ENCODE measurements at places on chromosomes 11 and 22. TPM values are rescaled to one million over a fixed set of nuclear protein-coding genes. Genes with fewer than 3 reads are reported as not detected.

DNA sequence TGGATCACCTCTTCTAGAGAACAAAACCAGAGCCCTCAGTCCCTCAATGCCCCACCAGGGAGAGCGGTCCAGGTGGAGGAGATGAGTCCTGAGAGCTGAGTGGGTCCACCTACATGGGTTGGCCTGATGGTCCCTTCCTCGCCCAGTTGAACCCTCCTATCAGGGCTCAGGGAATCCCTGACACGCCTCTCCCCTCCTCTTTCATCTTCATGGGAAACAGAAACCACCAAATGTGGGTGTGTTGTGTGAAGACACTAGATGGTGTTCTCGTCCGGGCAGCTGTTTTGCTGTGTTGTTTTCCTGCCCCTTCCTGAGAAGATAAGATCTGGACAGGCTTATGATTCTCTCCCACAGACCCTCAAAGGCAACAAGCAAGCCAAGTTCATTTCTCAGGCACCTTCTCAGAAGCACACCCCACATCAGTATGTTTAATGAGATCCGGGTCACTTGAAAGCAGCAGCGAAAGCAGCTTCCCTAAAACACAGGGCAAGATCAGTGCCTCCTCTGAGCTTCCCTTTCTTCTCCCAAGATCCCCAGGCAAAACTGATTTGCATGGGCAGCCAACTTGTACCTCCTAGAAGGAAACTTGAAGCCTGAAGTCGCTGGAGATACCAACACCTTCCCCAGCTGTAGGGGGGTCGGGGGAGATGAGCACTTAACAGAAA is 35.3 kb upstream of the POU2AF1 start:
- peaks cover 23% of the 10 kb centered on the region for H3K4me1 ChIP-seq
- no peak for DNase-seq
- H3K27me3 ChIP-seq, result no peaks in the 10 kb centered on the region
- no peak overlapping the region for H3K4me3 ChIP-seq
- H3K27ac ChIP-seq, result no peak overlapping the region

NCR3LG1 gene
- total RNA-seq, result 7.6 TPM

APOL3 gene
- 40.4 TPM for total RNA-seq

NXPE4 gene
- total RNA-seq, result not detected

DNA sequence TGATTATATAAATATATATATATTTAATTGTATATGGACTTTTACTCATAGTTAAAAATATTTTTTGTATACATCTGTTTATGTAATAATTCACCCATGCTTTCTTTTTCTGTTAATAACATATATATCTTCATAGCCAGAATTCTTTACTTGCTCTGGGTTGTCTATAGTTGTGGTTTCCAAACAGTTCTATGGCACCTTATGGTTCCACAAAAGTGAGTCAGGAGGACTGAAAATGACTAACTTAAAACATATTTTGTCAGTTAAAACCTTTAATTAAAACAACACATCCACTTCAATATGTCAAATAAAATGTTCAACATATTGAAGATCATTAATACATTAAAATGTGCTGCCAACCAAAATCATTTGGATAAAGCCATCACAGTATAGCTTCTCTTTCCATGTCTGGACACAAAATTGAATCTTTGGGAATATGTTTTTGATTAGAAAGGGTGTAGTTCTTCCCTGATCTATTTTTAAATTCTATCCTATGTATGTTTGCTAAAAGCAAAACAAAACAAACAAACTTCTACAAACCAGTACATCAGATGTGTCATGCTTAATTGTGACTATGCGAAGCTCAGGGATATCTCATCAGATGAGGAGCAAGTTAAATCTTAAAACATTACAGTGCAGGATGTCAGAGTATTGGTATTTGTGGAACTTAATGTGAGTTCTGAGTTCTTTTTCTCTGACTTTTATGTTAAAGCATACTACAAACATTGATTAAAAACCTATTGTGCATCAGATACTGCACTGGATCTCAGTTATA is 1488.4 kb upstream of the TENM4 start:
- H3K4me3 ChIP-seq, result no peak overlapping the region
- no peak for DNase-seq
- no peaks in the 10 kb centered on the region for H3K27me3 ChIP-seq
- H3K36me3 ChIP-seq, result no peaks in the 10 kb centered on the region

DNA sequence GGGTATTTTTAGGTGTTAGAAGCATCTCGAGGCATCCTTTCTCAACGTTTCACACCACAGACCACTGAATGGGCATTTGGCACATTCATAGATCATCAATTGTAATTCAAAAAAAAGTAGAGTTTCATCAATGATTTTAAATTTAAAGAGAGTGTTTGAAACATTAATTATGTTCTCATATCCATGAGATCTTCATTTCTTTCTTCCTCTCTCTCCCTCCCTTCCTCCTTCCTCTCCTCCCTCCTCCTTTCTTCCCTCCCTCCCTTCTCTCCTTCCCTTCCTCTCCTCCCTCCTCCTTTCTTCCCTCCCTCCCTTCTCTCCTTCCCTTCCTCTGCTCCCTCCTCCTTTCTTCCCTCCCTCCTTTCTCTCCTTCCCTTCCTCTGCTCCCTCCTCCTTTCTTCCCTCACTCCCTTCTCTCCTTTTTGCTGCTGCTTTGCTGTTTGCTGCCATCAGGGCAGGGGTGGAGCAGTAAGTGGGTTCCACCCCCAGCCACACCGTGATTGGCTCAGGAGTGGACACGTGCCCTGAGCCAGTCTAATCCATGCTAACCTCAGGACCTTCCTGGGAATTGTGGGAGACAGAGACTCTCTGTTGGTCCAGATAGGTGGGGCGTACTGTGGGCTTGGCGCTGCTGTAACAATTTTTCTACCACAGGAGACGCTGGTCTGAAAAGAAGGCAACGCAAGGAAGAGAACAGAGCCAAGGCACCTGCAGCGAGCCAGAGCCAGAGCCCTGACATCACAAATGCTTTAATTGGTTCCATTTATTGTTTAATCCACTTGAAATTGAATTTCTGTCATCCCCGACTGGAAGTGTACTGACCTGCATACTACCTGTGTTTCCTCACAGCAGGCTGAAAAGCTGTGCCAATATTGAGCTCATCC is 33.7 kb upstream of the APOBEC3A start:
- H3K27me3 ChIP-seq, result no peaks in the 10 kb centered on the region
- H3K36me3 ChIP-seq, result no peaks in the 10 kb centered on the region
- H3K4me1 ChIP-seq, result peaks cover 14% of the 10 kb centered on the region
- peak; percentile 84 for DNase-seq
- H3K27ac ChIP-seq, result peak overlapping the region; percentile 75

DNA sequence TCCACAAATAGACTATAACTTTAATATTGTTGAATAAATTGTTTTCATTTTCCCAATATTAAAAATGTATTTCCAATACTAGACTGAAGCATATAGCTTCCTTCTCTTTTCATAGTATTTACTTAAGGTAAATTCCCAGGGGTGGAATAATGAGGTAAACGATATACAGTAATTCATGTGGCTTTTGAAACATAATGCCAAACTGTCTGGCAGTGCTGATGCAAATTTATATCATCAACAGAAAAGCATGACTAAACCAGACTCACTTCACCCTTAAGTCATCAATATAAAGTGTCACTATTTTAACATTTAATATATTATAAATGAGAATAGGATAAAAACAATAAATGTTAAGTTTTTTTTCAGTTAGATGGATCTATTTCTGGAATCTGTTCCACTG is 13.6 kb downstream of the C2CD3 start:
- no peak for DNase-seq
- H3K4me1 ChIP-seq, result no peaks in the 10 kb centered on the region
- no peak overlapping the region for H3K27ac ChIP-seq
- H3K27me3 ChIP-seq, result no peaks in the 10 kb centered on the region
- no peak overlapping the region for H3K4me3 ChIP-seq
- no peaks in the 10 kb centered on the region for H3K36me3 ChIP-seq

- no peaks in the 10 kb centered on the region for H3K27me3 ChIP-seq
- no peak overlapping the region for H3K4me3 ChIP-seq
- no peaks in the 10 kb centered on the region for H3K36me3 ChIP-seq
- peaks cover 66% of the 10 kb centered on the region for H3K4me1 ChIP-seq
- no peak overlapping the region for H3K27ac ChIP-seq
- DNase-seq, result no peak
Observed at GRCh38 chr22:23236440-23237184, 56.3 kb downstream of the BCR start.

DNA sequence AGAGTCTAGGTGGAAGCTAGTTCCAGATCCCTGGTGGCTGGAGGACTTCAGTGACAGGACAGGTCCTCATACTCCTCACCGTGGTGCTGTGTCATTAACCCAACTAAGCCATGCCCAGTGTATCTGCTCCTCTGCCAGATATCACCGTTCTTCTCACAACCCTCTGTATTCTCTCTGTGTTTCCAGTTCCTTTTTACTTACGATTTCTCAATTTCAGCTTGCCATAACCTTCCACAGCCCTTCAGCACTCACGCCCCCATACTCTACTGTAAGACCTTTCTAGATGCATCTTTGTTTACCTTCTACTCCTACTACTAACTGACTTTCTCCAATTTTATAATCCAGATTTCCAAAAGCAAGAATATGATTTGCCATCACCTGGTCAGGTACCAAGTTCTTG is 26.1 kb upstream of the RIC3 start:
- H3K27me3 ChIP-seq, result no peaks in the 10 kb centered on the region
- no peak for DNase-seq
- no peaks in the 10 kb centered on the region for H3K4me1 ChIP-seq

SCUBE1 gene
- total RNA-seq, result 26.9 TPM

RCOR2 gene
- total RNA-seq, result 0.14 TPM

KCNK7 gene
- 0.59 TPM for total RNA-seq

MMP8 gene
- 0.20 TPM for total RNA-seq

DNA sequence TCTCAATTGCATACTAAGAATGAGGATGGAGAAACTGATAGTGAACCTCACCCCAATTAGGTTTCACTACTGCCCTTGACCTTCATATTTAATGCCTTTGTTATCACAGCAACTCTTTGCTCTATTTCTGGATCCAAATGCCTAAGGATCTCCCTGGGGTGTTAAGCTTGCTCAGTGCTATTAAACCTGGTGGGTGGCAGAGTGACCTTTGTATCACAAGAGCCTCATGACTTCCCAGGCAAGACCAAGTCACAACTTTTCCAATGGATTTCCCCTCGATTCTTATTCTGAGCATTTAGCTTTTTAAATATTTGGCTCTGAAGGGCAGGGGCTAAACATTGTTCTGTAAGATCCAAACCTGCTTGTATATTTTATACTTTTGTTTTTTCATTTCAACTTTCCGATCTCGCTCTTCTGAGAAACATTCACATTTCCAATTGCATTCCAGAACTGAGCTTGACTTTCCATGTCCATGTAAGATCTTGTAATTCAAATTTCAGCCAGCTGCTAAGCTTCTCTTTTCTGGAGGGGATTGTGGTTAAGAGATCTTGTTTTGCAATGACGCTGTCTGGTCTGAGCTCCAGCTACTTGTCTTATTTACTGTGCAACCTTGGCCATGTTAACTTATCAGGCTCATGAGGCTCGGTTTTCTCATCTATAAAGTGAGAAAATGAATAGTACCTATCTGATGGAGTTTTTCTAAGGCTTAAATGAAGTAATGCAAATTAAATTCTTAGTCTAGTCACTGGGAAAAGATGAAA is 6.4 kb upstream of the EHF start:
- no peak for DNase-seq
- H3K4me1 ChIP-seq, result peaks cover 5% of the 10 kb centered on the region
- no peaks in the 10 kb centered on the region for H3K36me3 ChIP-seq
- no peak overlapping the region for H3K27ac ChIP-seq
